ENCODE measurements at places on chromosomes 6 and 20. TPM values are rescaled to one million over a fixed set of nuclear protein-coding genes. Genes with fewer than 3 reads are reported as not detected.

SIGLEC1 gene
- 3.1 TPM for total RNA-seq

OPRL1 gene
- total RNA-seq, result 0.17 TPM

FAM209B gene
- total RNA-seq, result 1.3 TPM

DNA sequence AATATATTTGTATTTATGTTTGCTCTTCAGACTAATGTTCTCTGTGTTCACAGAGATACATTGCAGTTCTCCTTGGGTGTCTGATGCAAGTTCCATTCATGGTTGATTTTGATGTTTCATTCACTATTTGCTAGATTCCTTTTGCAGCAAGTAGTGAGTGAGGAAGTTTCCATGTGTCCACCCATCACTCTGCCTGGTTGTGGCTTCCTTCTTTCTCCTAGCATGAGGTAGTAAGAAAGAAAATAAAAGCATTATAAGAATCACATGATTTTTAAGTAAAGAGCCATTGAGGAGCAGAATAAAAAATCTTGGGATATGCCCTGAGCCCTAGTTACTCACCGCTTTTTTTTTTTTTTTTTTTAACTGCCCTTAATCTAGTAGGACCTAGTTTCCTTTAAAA is 8.7 kb downstream of the SASH1 start:
- H3K27ac ChIP-seq, result no peak overlapping the region
- no peaks in the 10 kb centered on the region for H3K4me1 ChIP-seq
- no peak overlapping the region for H3K4me3 ChIP-seq
- no peaks in the 10 kb centered on the region for H3K27me3 ChIP-seq
- no peak for DNase-seq

DNA sequence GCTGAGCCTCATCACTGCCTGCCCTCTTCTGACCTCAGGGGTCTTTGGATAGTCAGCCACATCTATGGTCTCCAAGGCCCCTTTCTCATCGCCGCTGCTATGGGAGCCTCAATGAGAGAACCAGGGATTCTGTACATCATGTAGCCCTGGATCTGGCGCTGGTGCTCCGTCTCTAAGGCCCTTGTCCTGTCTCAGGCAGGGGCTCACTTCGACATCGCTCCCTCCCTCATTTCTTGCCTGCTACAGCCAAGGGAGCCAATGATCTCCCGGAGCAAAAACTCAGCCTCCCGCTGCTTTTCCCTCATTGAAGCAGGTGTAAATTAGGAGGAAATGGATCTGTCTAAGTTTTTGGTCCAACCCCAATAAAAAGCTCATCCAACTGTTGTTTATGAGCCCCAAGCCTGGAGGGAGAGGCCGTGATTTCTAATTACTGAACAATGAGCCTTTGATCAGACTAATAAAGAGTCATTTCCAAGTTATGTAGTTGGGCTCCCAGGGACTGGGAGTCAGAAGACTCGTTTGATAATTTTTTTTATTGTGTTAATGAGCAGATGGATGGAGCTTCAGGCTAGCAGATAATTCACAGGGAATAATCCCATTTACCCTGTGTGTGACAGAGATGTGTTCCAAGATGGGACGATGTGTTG is 30.9 kb downstream of the LBP start:
- no peak for DNase-seq
- H3K27ac ChIP-seq, result no peak overlapping the region
- no peaks in the 10 kb centered on the region for H3K27me3 ChIP-seq
- H3K4me3 ChIP-seq, result no peak overlapping the region
- H3K4me1 ChIP-seq, result no peaks in the 10 kb centered on the region

DNA sequence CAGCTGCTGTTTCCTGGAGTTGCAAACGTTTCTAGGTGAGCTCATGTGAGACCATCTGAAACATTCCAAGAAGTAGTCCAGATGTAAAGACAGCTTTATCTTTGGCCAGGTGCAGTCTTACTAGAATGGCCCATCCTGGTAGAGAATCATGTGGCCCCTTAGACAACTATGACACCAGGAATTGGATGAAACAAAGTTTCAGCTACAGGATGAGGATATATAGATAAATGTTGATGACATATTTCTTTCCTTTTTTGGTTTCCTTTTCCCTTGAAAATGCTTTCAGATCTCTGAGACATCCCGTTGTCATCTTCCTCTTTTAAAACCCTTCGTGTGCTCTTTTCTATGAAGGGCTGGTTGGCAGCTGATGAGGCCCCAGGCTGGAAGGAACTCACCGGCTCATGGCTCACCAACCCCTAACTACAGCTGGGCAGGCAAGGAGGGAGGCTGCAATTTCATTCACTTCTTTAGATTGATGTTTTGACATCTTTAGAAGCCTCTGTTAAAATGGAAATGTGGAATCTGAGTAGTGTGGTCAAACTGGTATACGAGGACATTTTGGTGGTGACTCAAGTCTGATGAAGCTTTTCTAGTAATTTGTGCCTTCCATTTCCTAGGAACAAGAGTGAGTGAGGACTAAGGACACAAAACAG is 167.9 kb upstream of the TNFAIP3 start:
- H3K27me3 ChIP-seq, result no peaks in the 10 kb centered on the region
- no peak overlapping the region for H3K27ac ChIP-seq
- DNase-seq, result no peak
- H3K4me1 ChIP-seq, result peaks cover 17% of the 10 kb centered on the region
- H3K4me3 ChIP-seq, result no peak overlapping the region
- H3K36me3 ChIP-seq, result no peaks in the 10 kb centered on the region

DNA sequence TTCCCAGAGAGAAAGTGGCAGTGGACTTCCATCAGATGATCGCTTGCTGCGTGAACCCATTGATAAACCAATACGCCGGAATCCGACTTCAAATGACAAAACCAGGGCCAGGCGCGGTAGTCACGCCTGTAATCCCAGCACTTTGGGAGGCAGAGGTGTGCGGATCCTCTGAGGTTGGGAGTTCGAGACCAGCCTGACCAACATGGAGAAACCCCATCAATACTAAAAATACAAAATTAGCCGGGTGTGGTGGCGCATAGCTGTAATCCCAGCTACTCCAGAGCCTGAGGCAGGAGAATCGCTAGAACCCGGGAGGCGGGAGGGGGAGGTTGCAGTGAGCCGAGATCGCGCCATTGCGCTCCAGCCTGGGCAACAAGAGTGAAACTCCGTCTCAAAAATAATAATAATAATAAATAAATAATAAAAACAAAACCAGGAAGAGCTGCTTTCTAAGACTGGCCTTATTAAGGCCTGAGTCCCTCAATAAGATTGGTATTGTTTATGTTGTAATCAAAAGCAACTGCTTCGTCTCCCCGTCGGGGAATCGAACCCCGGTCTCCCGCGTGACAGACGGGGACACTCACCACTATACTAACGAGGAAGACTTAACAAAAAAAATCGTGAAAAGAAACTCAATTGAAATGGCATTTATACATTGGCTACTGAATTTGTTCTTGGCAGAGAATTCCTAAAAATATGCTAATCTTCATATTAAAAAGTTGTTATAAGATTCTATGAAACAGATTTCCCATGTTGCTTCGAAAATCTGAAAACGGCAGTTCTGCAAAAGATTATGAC is 110.2 kb upstream of the ZNF184 start:
- no peak overlapping the region for H3K27ac ChIP-seq
- DNase-seq, result no peak
- no peak overlapping the region for H3K4me3 ChIP-seq
- H3K36me3 ChIP-seq, result no peaks in the 10 kb centered on the region
- H3K4me1 ChIP-seq, result no peaks in the 10 kb centered on the region
- H3K27me3 ChIP-seq, result peaks cover 68% of the 10 kb centered on the region

Data from psoas muscle (tissue), 8 donors.